ENCODE measurements at places on chromosomes 1 and 21.

DNA sequence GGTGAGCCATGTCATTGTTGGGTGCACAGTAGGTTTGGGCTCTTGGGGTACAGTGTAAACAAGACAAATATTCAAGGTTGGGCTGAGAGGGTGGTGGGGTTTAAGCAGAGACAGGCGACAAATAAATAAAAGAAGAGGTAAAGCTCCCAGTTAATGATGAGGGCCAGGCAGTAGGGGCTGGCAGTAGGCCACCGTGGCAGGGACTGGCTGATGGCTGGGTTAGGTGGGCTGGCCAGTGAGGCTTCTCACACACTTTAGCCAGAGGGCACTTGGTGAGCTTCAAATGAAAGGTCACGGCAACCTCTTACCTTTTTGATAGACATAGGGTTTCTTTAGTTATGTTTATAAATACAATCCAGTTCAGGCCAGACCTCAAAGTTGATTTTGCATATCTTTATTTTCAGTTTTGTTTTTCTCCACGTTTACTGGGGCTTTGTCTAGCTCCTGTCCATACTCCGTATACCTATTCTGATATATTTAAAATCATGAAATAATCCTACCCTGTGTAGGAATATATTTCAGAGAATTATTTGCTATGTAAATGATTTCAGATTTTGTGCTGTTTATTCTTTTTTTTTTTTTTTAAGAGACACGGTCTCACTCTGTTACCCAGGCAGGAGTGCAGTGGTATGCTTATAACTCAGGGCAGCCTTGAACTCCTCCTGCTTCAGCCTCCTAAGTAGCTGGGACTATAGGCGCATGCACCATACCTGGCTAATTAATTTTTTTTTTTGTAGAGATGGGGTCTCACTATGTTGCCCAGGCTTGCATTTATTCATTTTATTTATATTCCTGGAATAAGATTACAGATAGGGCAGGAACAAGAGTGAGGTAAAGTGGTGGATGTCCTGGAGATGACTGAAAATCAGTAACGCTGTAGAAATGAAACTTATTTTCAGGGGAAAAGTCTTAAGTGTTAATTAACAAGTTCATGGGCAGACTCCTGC, 122.7 kb downstream of the RYR2 start:
- DNase-seq, result no peak

- no peak for DNase-seq
These were observed 178.0 kb downstream of the SDCCAG8 start for GRCh38 chr1:243433737-243434370.

DNA sequence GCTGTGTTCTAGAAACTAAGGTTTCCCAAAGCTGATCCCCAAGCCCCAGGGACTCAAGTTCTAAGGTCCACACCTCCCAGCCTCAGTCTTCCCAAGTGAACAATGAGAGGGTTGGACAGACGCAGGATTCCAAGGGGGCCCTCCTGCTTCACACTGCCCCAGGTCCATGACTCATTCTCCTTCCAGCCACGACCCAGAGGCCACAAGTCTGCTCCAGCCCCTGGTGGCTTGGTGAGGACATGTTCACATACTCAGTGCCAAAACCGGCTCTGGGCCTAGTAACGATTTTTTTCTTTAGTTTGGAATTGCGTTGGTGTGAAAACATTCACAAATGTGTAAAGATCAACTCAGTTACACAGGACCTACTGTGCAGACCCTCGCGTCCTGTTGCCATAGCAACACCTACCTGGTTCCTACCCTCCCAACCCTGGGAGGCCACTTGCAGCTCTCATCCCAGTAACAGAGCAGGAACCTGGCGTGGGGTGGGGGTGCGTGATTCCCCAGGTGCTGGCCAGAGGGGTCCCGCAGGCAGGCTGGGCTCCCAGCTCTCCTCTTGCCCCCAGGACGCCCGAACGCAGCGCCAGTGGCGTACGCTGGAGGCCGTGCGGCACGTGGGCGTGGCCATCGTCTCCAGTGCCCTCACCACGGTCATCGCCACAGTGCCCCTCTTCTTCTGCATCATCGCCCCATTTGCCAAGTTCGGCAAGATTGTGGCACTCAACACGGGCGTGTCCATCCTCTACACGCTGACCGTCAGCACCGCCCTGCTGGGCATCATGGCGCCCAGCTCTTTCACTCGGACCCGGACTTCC, 57.0 kb downstream of the DISP3 start:
- no peak for DNase-seq

- no peak for DNase-seq
These were observed 465.9 kb upstream of the DAB1 start for GRCh38 chr1:57889676-57890320.

DNA sequence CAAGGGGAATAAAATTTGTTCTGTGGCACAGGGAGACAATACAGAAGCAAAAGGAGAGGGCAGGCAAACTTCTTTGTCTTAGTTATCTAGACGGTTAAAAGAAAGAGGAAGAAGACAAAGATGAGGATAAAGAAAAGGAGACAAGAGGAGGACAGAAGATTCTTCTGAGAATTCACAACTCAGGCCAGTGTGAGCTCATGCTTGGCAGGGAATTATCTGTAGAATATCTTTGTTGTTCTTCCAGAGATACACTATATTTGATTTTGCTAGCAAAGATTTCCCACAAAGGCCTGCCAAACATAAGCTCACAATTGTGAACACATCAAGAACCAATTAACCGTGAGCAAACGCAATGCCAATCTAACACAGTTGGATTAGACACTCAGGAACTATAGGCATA, 21.4 kb downstream of the SLC16A1 start:
- DNase-seq, result no peak

- no peak for DNase-seq
These were observed 202.2 kb upstream of the KIAA0040 start for GRCh38 chr1:175394739-175395138.

- no peak for DNase-seq
These were observed 100.0 kb downstream of the ABCA4 start for GRCh38 chr1:94020764-94021579.

DNA sequence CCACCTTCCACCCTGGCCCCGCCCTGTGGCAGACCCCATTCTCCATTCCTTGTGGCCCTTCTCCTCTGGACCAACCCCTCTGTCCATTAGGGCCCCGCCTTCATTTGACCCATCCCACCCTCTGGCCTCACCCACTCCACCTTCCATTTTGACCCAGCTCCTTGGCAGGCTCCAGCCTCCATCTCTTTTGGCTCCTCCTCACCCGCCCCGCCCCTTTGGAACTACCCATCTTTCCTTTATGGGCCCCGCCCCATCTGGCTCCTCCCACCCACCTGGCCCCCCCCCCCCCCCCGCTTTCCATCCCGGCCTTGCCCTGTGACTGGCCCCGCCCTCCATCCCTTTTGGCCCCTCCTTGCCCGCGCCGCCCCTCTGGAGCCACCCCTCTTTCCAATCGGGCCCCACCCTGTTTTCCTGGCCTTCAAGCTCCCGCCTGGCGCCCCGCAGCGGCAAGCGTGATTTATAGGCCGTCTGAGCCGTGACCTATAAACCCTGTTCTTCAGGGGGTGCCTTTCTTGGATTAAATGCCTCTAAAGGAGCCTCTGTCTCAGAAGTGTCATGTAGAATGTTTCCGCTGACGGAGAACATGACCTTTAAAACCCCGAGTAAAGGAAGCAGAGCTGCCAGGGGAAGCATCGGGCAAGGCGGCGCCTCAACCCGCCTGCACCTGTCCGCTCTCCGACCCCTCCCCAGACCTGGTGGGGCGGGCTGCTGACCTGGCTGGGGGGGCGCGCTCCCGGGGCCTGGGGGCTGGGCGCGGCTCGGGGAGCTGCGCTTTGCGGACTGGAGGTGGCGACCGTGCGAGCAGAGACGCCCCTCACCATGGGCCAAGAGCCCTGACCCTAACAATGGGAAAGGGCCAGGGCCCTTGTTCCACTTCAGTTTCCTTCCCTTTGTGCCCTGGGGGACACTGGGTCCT, 178.0 kb downstream of the CAMTA1 start:
- peak; percentile 86 for DNase-seq

DNA sequence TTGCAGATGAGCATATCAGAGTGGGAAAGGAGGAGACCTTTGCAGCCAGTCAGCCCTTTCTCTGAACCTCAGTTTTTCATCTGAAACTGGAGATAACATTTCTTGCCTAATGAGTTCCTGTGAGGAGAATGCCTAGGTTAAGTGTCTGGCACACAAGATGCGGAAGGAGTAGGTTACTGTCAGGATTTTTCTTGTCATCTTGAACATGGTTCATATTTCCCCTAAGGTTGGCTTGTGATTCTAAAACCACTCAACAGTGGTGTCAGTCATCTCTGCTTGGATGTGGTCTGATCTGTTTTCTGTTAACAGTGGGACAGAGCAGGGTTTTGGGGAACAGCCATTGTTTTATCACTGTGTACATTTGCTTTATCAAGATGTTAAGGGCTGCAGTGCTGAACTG, 70.6 kb downstream of the TGFB2 start:
- DNase-seq, result no peak

- peak; percentile 45 for DNase-seq
These were observed 29.6 kb upstream of the WASF2 start for GRCh38 chr1:27519331-27520258.

GRCh38 chr1:241582921-241583321, 50.7 kb downstream of the KMO start:
- DNase-seq, result no peak

DNA sequence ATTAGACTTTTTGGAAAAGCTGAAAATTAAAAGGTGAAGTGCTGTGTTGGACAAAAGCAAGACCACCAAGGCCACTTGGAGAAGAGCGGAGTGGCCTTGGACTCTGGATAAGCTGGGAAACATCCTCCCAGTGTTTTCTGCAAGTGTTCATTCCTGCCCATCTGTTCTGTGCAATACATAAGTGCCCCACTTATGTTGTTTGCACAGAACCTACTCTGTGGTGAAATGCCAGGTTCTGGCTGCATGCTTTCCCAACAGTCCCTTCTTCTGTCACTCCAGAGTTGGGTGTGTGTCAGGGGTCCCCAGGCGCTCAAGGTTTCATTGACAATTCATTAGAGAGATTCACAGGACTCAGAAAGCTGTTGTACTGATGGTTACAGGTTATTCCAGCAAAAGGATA, 30.3 kb downstream of the NHLH2 start:
- DNase-seq, result peak; percentile 4

- DNase-seq, result peak; percentile 72
These were observed 629 bp downstream of the TAF5L start for GRCh38 chr1:229625071-229625914.

DNA sequence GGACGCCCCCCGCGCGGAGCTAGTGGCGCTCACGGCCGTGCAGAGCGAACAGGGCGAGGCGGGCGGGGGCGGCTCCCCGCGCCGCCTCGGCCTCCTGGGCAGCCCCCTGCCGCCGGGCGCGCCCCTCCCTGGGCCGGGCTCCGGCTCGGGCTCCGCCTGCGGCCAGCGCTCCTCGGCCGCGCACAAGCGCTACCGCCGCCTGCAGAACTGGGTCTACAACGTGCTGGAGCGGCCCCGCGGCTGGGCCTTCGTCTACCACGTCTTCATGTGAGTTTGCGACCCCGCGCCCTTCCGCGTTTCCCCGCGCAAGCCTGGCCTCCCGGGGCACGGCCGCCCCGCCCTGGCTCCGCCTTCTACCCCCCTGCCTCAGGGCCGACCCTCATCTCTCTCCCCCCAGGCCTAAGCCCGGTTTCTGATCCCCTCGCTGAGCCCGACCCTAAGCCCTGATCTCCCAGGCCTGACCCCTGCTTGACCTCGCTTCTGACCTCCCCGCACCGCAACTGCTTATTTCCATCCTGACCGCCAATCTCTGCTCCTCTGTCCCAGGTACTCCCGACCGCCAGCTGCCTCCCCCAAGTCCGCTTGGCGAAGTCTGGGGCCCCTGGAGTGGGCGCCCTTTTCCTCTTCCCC, 669 bp downstream of the KCNQ4 start:
- no peak for DNase-seq

DNA sequence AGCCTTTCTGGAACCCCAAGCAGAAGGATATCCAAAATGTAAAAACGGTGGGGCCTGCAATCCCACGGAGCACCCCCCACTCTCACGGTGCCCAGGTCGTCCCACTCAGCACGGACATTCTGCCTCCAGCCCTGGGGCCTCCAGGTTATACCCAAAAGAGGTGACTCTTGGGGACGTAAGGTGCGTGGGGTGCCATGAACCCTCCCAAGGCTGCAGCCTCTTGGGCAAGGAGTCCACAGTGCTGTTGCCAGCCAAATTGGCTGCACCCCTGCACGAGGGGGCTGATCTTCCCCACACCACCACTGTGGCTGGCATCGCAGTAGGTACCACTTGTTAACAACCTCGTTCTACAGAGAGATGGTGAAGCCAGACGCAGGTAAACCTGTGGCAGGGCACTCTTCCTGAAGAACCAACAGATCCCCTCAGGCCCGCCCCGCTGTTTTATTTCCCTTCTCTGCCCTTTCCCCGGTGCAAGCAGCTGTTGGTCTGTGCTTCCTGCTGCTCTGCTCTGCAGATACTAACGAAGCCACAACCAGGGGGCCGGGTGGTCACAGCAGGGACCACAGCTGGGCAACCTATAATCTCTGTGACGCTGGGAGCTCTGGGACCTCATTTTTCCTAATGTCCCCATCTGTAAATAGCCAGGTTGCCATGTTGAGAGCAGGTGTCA, 8.7 kb downstream of the TFF3 start:
- no peak for DNase-seq

DNA sequence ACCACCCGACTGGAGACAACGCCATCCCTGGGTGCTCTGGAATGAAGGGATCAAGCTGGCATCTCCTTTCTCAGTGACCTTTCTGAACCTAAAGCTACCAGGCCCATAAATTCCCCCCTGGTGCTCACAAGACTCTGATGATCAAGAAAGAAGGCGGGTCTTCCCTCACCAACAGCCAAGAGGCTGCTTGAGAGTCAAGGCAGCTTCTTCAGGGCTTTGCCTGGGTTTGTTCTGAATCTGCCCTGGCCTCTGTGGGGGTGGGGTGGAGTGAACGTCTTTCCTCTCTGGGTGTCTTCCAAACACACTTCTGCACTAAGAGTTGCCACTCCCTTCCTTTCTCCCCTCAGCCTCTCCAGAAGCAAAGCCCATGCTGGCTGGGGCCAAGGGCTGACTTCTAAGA, 36.1 kb downstream of the CD247 start:
- DNase-seq, result no peak

DNA sequence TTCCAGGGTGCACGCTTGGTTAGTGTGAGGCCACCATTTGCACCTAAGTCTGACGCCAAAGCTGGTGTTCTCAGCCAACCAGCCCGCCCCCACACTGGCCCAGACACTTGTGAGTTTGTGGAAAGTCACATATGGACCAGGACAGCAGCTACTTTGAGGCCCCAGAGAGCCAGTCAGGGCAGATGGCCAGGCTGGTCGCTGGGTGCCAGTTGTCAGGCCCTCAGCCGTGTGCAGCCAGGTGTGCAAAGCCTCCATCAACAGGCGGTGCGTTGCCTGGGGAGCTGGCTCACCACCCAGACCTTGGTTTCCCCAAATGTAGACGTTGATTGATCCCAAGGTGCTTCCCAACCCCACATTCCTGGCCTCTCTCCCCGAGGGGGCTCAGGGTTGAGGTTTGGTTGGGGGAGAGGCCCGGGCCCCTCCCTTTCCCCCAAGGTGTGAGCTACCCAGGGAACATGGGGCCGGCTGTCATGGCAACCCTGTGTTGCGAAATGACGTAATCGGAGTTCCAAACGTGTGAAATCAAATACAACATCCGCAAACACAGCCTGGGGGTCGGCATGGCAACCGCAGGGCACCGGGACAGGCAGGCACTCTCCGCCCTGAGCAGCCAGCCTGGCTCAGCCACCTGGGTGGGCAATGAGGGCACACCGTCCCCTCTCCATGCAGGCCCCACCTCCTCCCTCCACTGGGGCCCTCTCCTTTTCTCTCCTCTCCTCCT, 42.2 kb upstream of the WNT4 start:
- peak; percentile 65 for DNase-seq

Data from NCI-H774 (cell line).